Type B pancreatic cell (in vitro differentiated cells): ENCODE measurements at places on chromosomes 1 and 21.
A peak's percentile ranks its signal among the peaks of the same experiment; 100 is the strongest.

- no peak overlapping the region for H3K27ac ChIP-seq
- H3K4me1 ChIP-seq = peaks cover 3% of the 10 kb centered on the region
- H3K27me3 ChIP-seq = no peaks in the 10 kb centered on the region
- H3K36me3 ChIP-seq = no peaks in the 10 kb centered on the region
- H3K4me3 ChIP-seq = no peak overlapping the region
- DNase-seq = no peak
These were observed 7.4 kb upstream of the EDEM3 start for GRCh38 chr1:184761969-184762485.

DNA sequence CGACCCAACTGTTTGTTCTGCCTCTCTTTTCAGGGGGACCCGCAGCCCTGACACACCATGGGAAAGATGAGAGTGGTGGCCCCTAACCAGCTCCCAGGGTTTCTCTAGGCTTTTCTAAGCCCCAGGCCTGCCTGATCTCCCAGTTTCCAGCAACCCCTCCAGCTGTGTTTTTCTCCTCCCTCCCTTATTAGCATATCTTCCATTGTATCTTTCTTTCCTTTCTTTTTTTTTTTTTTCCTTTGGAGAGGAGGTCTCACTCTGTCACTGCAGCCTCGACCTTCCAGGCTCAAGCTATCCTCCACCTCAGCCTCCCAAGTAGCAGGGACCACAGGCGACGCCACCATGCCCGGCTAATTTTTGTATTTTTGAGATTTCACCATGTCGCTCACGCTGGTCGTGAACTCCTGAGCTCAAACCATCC, 1.8 kb upstream of the CERS2 start:
- H3K27me3 ChIP-seq = no peaks in the 10 kb centered on the region
- H3K4me3 ChIP-seq = peak overlapping the region; percentile 86
- H3K4me1 ChIP-seq = peaks cover 35% of the 10 kb centered on the region
- H3K27ac ChIP-seq = peak overlapping the region; percentile 37

GRCh38 chr1:167076136-167076710, 14.0 kb downstream of the GPA33 start:
- no peaks in the 10 kb centered on the region for H3K36me3 ChIP-seq
- peaks cover 25% of the 10 kb centered on the region for H3K27me3 ChIP-seq
- DNase-seq = no peak
- H3K27ac ChIP-seq = no peak overlapping the region
- no peak overlapping the region for H3K4me3 ChIP-seq

GRCh38 chr1:65469889-65470340, 49.4 kb downstream of the LEPR start:
- DNase-seq = no peak
- H3K27ac ChIP-seq = no peak overlapping the region
- no peak overlapping the region for H3K4me3 ChIP-seq
- no peaks in the 10 kb centered on the region for H3K27me3 ChIP-seq
- H3K36me3 ChIP-seq = peaks cover 3% of the 10 kb centered on the region
- H3K4me1 ChIP-seq = peaks cover 13% of the 10 kb centered on the region

GRCh38 chr1:220528679-220529501, 954 bp downstream of the MARK1 start:
- H3K4me3 ChIP-seq = peak overlapping the region; percentile 98
- H3K4me1 ChIP-seq = peaks cover 26% of the 10 kb centered on the region
- peak overlapping the region; percentile 93 for H3K27ac ChIP-seq
- peak; percentile 72 for DNase-seq
- H3K27me3 ChIP-seq = peaks cover 22% of the 10 kb centered on the region

DNA sequence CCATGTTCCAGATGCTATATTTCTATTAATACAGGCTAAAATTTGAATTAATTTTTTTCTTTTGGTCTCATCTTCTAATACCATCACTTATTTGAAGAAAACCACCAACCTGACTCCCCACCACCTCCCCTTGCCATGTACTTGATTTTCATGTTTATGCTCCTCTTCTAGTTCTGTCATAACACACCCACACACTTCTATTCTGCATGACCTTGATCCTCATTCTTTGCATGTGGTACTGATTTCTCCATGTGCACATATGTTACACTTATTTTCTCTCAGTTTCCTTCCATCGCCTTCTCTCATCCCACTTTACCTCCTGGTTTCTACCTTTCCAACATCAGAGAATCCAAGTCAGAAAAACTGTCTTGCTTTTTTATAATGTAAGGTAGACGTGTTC, 78.9 kb upstream of the ARID1A start:
- no peaks in the 10 kb centered on the region for H3K36me3 ChIP-seq
- no peaks in the 10 kb centered on the region for H3K27me3 ChIP-seq
- DNase-seq = no peak
- peaks cover 28% of the 10 kb centered on the region for H3K4me1 ChIP-seq

DNA sequence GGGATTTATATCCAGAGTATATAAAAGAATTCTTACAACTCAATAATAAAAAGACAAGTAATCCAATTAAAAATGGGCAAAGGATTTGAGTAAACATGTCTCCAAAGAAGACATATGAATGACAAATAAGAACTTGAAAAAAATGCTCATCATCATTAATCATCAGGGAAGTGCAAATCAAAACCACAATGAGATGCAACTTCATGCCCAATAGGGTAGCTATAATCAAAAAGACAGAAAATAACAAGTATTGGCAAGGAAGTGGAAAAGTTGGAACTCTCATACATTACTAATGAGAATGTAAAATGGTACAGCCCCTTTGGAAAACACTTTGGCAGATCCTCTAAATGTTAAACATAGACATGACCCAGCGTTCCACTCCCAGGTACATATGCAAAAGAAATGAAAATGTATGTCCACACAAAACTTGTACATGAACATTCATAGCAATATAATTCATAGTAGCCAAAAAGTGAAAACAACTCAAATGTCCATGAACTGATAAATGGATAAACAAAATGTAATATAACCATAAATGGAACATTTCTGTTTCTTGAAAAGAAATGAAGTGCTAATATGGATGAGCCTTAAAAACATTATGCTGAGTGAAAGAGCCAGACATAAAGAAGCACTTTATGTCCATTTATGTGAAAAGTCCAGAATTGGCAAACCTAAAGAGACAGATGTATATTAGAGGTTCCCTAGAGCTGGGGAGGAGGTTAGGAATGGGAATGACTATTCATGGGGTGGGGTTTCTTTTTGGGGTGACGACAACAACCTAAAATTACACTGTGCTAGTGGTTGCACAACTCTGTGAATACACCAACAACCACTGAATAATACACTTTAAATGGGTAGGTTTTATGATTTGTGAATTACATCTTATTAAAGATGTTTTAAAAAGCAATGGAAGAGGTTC, 259.7 kb downstream of the RHOU start:
- no peak overlapping the region for H3K27ac ChIP-seq
- no peak overlapping the region for H3K4me3 ChIP-seq
- H3K4me1 ChIP-seq = peaks cover 6% of the 10 kb centered on the region
- no peaks in the 10 kb centered on the region for H3K36me3 ChIP-seq
- no peak for DNase-seq

DNA sequence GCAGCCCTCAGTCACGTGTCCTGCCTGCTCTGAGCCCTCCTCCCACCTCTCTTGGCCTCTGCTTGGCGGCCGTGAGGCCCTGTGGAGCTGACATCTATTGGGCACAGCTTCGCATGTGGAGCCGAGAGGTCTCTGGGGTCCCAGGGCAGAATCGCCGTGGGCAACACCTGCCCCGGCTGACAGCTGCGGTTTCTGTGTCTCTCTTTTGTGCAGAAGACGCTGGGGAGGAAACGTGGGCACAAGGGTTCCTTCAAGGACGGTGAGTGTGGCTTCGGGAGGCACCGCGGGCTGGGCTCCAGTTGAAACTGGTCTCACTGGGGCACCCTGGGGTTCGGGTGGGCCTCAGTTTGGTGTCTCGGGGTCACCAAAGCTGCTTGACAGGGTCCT, 11.5 kb downstream of the ARHGEF16 start:
- no peaks in the 10 kb centered on the region for H3K27me3 ChIP-seq
- no peak overlapping the region for H3K4me3 ChIP-seq
- H3K4me1 ChIP-seq = peaks cover 6% of the 10 kb centered on the region
- no peaks in the 10 kb centered on the region for H3K36me3 ChIP-seq
- H3K27ac ChIP-seq = no peak overlapping the region
- DNase-seq = no peak

DNA sequence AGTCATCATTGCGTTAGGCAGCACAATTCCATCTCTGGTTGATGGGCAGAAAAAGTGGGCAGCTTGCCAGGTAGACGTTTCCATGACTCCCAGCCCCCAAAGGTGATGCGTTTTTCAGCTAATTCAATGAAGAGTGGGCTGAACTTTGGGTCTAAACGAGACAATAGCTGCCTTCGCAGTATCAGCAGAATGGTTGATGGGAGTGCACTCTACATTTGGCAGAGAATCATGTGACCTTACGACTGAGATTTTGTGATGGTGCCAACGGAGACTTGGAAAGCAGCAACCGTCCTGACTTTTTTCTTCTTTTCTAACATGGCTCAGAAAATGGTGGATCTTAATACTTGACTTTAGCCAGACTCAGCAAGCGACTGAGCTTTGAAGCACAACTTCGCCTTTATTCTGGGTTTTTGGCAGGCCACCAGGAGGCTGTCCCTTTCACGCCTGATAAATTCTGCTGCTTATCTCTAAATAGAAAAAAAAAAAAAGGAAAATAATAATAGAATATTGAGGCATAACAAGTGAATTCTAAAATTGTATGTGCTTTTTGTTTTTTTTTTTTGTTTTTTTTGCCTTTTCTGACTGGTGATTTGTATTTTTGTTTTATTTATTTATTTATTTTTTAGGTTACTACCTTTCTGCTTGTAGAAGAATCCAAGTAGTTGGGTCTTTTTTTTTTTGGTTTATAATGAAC, 804.8 kb downstream of the USP25 start:
- no peak for DNase-seq
- peak overlapping the region; percentile 64 for H3K4me3 ChIP-seq
- H3K27me3 ChIP-seq = no peaks in the 10 kb centered on the region
- peak overlapping the region; percentile 69 for H3K27ac ChIP-seq
- no peaks in the 10 kb centered on the region for H3K36me3 ChIP-seq
- peaks cover 14% of the 10 kb centered on the region for H3K4me1 ChIP-seq

GRCh38 chr1:202164271-202165037, 4.1 kb upstream of the PTPN7 start:
- no peaks in the 10 kb centered on the region for H3K27me3 ChIP-seq
- H3K27ac ChIP-seq = peak overlapping the region; percentile 33
- H3K36me3 ChIP-seq = no peaks in the 10 kb centered on the region
- no peak overlapping the region for H3K4me3 ChIP-seq
- peaks cover 20% of the 10 kb centered on the region for H3K4me1 ChIP-seq

DNA sequence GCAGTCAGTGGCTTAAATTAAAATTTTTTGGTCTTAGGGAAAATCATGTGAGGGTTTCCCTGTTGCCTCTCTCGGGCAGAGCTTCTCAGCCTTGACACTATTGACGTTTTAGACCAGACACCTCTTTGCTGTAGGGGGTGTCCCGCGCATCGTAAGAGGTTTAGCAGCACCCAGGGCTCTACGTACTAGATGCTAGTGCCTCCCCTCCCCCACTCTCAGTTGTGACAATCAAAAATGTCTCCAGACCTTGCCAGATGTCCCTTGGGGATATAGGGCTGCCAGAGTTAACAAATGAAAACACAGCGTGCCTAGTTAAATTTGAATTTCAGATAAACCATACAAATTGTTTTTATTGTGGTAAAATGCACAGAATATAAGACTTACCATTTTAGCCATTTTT, 293.3 kb downstream of the DISC1 start:
- peaks cover 25% of the 10 kb centered on the region for H3K4me1 ChIP-seq
- H3K27ac ChIP-seq = peak overlapping the region; percentile 25
- DNase-seq = no peak
- H3K27me3 ChIP-seq = no peaks in the 10 kb centered on the region
- no peak overlapping the region for H3K4me3 ChIP-seq

- H3K36me3 ChIP-seq = no peaks in the 10 kb centered on the region
- H3K4me1 ChIP-seq = no peaks in the 10 kb centered on the region
- no peak overlapping the region for H3K4me3 ChIP-seq
- no peak overlapping the region for H3K27ac ChIP-seq
- DNase-seq = no peak
- H3K27me3 ChIP-seq = peaks cover 26% of the 10 kb centered on the region
These were observed 235.1 kb downstream of the RRAGC start for GRCh38 chr1:38624336-38625039.

DNA sequence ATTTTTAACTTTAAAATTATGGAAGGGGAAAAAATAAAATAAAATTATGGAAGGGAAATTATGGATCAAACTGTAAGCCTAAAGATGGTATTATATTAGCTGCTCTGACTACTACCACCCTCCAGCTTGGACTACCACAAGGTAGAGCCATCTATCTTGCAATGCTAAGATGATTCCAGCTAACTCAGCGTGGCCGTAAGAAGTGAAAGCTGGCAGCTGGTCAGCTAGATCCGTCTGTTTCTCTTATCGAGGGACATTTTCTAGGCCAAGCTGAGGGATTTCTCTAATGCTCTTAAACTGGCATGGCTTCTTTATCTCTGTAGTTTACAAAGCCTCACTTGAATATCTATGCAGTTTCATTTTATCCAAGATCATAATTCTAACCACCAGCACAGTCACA, 31.5 kb downstream of the LYST start:
- H3K27ac ChIP-seq = no peak overlapping the region
- no peak for DNase-seq
- H3K36me3 ChIP-seq = no peaks in the 10 kb centered on the region
- H3K4me3 ChIP-seq = no peak overlapping the region
- no peaks in the 10 kb centered on the region for H3K4me1 ChIP-seq
- no peaks in the 10 kb centered on the region for H3K27me3 ChIP-seq

- H3K27me3 ChIP-seq = peaks cover 5% of the 10 kb centered on the region
- peaks cover 13% of the 10 kb centered on the region for H3K4me1 ChIP-seq
- peak overlapping the region; percentile 32 for H3K27ac ChIP-seq
- H3K36me3 ChIP-seq = no peaks in the 10 kb centered on the region
- peak overlapping the region; percentile 75 for H3K4me3 ChIP-seq
These were observed 57.3 kb downstream of the PSMG1 start for GRCh38 chr21:39125752-39126485.
